Naive thymus-derived CD4-positive, alpha-beta T cell (primary cell): ENCODE measurements at places on chromosomes 6 and 20. TPM values are rescaled to one million over a fixed set of nuclear protein-coding genes. Genes with fewer than 3 reads are reported as not detected.

Gene CALHM5
- not detected for total RNA-seq

Gene ANGPT4
- total RNA-seq = not detected

Gene GSTA3
- not detected for total RNA-seq

Gene NOTCH4
- total RNA-seq = 4.7 TPM

Gene SLC35F1
- total RNA-seq = not detected
